CD4-positive, alpha-beta T cell (primary cell): ENCODE measurements at places on chromosomes 7 and 10.

GRCh38 chr10:52313256-52313932 lies 687 bp upstream of the DKK1 start:
- DNase-seq = no peak

- DNase-seq = no peak
Observed at GRCh38 chr7:37719077-37719476, 35.5 kb downstream of the GPR141 start.

DNA sequence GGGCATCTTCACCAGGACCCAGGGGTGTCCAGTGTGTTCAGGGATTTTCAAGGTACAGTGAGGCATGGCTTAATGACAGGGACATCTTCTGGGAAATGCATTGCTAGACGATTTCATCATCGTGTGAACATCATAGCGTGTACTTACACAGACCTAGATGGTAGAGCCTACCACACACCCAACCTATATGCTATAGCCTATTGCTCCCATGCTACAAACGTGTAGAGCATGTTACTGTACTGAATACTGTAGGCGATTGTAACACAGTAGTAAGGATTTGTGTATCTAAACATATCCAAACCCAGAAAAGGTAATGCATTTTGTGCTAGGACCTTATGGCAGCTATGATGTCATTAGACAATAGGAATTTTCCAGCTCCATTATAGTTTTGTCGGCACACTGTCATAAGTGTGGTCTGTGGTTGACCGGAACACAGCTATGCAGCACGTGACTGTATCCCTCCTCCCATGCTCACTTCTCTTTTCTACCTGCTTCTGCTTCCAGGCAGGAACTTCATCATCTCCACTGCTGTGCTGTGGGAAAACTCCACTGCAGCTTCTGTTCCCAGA lies 416.2 kb upstream of the NFE2L3 start:
- DNase-seq = no peak

DNA sequence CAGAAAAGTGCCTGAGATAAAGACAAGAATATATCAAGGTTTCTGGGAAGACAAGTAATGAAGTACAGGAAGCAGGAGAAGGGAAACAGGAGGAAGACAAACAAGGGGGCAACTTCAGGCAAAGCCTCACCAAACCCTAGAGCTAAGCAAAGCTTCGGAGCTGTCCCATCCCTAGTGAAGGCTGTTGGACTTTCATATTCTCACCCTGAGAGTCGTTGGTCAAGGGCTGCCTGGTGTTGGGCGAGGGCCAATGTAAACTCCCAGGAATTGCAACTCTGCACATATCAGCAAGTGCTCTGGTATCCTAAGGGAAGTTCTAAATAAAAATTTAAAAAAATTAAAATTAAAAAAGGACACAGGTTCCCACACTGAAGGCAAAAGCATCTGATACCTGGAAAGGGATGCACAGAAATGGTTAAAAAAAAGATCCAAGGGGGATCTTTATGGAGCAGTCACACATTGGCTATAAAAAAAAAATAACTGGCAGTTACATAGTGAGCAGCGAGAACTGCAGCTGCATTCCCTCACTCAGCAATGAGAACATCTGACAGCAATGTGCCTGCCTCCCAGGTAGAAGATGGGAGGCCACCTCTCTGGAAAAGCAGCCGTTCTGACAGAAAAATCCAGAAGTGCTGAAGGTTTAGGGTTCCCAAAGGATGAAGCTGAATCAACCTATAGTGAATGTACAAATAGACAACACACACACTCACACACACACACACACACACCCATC lies 304.7 kb downstream of the WDR11 start:
- no peak for DNase-seq

- no peak for DNase-seq
Observed at GRCh38 chr7:74479961-74480829, 26.5 kb downstream of the GTF2IRD1 start.

GRCh38 chr7:69434398-69434815 lies 163.9 kb upstream of the AUTS2 start:
- no peak for DNase-seq
